Vein endothelial cell (primary cell): ENCODE measurements at places on chromosomes 4 and X. TPM values are rescaled to one million over a fixed set of nuclear protein-coding genes. Genes with fewer than 3 reads are reported as not detected.

The PLAC1 gene
- total RNA-seq: 0.33 TPM in 1 of 2 replicates, not detected in the other

The IL1RAPL2 gene
- total RNA-seq: not detected in 2 replicates

The GASK1B gene
- 102 and 200 TPM in 2 replicates for total RNA-seq

The NAT8L gene
- under 0.01 TPM in 2 replicates for total RNA-seq

The TLR6 gene
- 2.3 and 4.8 TPM in 2 replicates for total RNA-seq
